ENCODE measurements at places on chromosomes 5 and 9. TPM values are rescaled to one million over a fixed set of nuclear protein-coding genes. Genes with fewer than 3 reads are reported as not detected.

FAT2 gene
- not detected for total RNA-seq

PCDHB10 gene
- 4.5 TPM for total RNA-seq

SCGB3A2 gene
- not detected for total RNA-seq

YIPF5 gene
- total RNA-seq = 24.9 TPM

PCDHA9 gene
- under 0.01 TPM for total RNA-seq
